AG09309 (cell line): ENCODE measurements at places on chromosomes 7 and 10.

GRCh38 chr10:12655940-12656339, 306.6 kb downstream of the CAMK1D start:
- no peak for DNase-seq

DNA sequence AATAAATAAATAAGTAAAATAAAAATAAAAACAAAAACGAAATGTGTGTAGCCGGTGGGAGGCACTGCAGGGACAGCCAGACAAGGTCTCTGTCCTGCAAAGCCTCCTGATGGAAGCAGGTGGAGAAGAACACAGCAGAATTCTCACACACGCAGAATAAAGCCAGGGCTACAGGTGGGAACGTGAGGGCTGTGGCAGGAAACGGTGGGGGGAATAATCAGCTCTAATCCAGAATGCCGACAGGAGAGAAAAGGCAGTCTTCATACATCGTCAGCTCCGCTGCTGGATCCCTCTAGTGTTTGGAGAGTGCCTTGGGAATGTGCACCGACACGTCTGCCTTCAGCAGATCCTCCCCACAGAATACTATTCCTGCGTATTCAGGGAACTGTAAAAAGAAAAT, 6.8 kb upstream of the SNX8 start:
- no peak for DNase-seq

GRCh38 chr10:11636697-11637303, 25.4 kb upstream of the USP6NL start:
- no peak for DNase-seq

GRCh38 chr7:38846280-38846679, 62.7 kb downstream of the VPS41 start:
- no peak for DNase-seq

DNA sequence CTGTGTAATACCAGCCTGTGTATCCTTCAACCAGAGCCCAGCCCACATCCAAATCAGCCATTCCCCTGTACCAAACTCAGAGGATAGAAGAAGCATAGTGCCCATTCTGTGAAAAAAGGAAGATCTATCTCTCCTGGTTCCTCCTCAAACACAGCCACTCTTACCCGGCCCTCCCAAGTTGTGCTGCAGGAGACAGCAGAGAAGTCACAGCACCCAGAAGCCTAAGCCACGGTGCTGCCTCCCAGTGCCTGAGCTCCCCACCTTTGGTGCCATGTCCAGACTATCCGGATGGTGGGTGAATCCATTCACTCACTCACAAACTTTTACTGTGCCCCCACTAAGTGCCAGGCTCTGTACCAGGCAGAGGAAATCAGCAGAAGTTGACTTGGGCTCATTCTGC, 166.0 kb upstream of the ZMIZ1 start:
- DNase-seq: no peak

- DNase-seq: no peak
Measured at GRCh38 chr7:31786326-31786725, 99.3 kb downstream of the PPP1R17 start.

DNA sequence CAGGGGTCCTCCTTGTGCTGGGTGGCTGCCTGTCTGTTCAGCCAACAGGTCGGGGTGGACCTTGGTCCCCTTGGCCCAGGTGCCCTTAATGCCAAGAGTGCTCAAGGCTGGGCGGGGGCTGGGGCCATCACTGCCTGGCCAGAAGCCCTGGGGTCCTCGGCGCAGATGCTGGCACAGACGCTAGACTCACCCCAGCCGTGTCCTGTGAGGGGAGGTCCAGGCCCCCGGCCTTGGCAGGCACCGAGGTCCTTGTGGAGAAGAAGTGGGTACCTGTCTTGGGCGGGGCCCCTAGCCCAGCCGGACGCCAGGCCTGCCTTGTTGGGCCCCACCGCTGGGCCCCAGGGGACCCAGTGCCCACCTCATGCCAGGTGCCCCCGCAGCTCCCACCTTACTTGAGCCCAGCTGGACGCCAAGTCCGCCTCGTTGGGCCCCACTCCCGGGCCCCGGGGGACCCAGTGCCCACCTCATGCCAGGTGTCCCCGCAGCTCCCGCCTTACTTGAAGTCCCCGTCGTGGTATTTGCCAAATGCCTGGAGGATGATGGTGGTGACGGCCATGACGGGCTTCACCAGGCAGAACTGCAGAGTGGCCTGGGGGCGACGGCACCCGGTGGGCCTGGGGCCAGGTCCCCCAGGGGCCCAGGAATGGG, 6.5 kb downstream of the TMEM184A start:
- no peak for DNase-seq

DNA sequence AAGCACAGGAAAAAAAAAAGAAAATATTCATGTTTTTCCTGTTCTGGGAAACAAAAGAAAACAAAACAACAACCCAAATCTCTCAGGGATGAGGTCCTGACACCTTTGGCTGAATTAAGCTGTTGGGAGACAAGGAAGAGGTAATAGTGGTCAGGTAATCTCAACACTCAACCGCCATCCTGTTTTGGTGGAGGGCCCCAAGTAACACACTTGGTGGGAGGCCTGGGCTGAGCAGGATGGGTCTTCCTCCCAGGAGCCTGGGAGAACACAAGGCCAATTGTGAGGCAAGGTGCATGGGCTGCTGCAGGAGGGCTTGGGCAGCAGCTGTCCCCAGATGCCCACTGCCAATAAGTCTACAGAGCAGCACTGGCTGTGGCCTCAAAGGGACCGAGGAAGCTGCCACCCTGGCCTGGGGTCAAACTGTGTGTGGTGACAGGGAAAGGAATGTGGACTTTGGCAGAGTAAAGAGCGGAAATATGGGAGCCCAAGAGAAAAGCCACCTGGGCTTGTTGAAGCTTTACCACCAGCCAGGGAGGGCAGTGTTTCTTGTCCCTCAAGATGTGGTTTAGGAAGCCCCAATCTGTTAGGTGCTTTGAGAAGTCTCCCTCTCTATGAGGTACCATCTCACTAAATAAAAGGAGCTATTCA, 93.5 kb upstream of the SLC25A13 start:
- no peak for DNase-seq

GRCh38 chr10:116133634-116134033, 139.4 kb downstream of the GFRA1 start:
- no peak for DNase-seq

DNA sequence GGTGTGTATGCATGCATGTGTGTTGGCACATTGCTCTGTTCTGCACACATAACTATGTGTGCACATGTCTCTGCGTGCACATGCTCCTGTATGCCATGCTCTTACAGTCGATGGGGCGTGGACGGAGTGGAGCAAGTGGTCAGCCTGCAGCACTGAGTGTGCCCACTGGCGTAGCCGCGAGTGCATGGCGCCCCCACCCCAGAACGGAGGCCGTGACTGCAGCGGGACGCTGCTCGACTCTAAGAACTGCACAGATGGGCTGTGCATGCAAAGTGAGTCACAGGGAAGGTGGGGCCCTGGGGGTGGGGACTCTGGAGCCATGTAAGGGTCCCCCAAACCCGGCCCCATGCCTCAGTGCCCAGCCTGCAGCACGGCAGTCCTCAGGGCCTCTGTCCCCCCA, 30.6 kb upstream of the SLC29A3 start:
- no peak for DNase-seq

- DNase-seq: no peak
Measured at GRCh38 chr10:133388236-133388972, 5.6 kb upstream of the MTG1 start.

- DNase-seq: no peak
Measured at GRCh38 chr7:98674881-98675280, 57.8 kb downstream of the NPTX2 start.

DNA sequence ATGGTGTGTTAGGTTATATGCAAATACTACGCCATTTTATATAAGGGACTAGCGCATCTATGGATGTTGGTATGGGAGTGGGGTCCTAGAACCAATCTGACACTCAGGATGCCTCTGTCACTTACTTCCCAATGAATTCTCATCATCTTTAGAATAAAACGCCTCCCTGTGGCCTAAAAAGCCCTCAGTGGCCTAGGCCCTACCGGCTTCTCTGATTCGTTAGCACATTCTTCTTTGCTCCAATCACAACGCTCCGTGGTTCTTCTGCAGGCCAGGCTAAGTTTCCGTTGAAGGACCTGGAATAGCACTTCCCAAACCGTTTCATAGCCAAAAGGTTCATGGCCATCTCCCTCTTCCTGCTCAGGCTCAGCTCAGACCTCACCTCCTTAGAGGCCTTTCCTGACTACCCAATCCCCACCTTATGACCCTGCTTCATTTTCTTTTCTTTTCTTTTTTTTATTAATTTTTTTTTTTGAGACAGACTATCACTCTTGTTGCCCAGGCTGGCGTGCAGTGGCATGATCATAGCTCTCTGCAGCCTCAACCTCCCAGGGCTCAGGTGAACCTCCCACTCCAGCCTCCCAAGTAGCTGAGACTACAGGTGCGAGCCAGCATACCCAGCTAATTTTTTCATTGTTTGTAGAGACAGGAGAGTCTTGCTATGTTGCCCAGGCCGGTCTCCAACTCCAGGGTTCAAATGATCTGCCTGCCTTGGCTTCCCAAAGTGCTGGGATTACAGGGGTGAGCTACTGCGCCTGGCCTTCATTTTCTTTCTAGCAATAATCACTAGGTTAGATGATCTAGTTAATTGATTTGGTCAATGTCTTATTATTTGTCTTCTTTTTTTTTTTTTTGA, 24.5 kb upstream of the YWHAG start:
- no peak for DNase-seq

GRCh38 chr10:131024259-131025131, 287.0 kb downstream of the TCERG1L start:
- no peak for DNase-seq

- DNase-seq: no peak
Measured at GRCh38 chr7:113784316-113784715, 134.5 kb downstream of the PPP1R3A start.

- DNase-seq: no peak
Measured at GRCh38 chr7:36208426-36208825, 55.4 kb downstream of the EEPD1 start.

DNA sequence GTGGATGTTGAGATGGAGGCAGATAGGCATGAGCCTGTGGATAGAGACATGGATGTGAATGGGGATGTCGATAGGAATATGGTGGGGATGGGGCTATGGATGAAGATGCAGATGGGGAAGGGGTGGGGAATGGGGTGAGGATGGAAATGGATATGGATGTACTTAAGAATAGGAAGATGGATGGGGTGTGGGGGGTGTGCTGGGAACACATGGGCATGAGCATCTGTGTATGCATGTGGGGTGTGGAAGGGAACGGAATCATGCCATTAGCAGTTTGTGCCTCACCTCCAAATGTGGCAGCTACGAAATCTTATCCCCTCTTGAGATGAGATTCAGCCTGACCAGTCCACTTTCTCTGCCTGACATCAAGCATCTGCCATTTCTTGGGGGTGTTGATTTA, 359.5 kb upstream of the MGMT start:
- DNase-seq: no peak

- DNase-seq: no peak
Measured at GRCh38 chr10:58981846-58982245, 194.6 kb upstream of the PHYHIPL start.

GRCh38 chr10:3068968-3069737, 1.8 kb downstream of the PFKP start:
- no peak for DNase-seq

DNA sequence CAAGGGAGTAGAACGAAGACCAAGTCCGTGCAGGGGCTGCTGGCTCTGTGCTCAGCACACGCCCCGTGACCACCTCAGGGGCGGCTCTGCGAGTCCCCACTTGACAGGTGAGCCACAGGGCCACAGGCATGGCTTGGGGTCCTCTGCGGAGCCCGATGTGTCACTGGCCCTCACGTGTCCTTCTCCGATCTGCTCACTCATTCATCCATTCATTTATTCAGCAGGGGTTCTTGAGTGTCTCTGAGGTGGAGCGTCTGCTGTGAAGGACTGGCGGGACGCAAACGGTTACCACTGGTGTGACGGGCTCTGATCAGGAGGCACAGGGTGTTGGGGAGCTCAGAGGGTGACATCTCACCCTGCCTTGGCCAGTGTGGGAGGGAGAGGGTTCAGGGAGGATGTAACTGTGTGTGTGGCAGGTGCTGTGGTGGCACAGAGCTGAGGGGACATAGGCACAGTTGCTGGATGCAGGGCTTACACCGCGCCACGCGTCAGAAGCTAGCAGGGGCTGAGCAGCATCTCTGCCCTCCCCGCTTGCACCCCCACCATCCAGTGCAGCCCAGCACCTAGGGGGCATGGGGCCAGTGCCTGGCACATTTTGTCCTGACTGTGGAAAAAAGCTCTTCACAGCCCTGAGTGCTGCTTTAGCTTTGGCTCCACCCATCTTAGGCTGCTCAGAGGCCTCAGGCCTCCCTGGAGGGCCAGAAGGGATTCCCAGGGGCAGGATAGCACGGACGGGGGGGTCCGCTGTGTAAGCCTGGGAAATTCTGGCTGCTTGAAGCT, 116.8 kb downstream of the LHPP start:
- DNase-seq: no peak

- DNase-seq: no peak
Measured at GRCh38 chr7:49639808-49640207, 133.6 kb upstream of the VWC2 start.

- DNase-seq: no peak
Measured at GRCh38 chr10:43120929-43121314, 17.3 kb upstream of the CSGALNACT2 start.

DNA sequence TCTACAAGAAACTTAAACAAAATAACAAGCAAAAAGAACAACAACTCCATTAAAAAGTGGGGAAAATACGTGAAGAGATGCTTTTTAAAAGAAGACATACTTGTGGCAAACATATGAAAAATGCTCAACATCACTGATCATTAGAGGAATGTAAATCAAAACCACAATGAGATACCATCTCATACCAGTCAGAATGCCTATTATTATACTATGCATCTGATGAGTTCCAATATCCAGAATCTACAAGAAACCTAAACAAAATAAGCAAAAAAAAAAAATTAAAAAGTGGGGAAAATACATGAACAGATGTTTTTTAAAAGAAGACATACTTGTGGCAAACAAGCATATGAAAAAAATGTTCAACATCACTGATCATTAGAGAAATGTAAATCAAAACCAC, 29.6 kb upstream of the AKR1C3 start:
- no peak for DNase-seq

DNA sequence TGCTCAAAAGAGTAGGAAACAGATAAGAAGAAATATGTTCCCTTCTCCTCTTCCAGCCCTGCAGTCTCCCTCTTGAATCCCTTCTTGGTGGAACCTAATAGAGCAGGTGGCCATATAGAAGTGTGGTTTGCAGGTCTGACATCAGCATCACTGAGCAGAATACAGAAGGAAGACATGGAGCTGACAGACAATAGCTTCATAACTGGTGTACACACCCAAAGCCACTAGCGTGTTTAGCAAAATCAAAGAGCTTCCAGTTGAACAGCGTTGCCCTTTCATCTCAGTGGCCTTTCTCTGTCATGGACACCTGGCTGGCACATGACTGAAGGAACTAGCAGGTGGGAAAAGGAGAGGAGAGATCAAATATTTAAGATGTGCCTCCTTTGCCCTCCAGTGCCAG, 245.5 kb downstream of the BAMBI start:
- DNase-seq: no peak

DNA sequence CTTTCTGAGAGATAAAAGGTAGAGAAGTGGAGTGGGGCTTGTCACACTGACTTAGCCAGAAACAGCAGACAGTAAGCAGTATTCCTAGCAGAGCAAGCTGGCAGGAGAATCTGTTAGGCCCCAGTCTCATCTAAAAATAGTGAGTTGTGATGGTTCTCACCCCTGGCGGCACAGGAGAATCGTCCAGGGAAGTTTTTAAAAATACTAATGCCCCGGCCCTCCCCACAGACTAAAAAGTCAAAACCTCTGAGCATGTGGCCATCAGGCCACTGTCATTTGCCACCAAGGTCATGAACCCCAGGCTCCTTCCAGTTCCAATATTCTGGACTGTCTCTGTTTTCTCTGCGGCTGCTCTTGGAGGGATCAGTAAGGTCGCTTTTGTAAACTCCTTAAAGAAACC, 34.0 kb downstream of the LYZL1 start:
- no peak for DNase-seq

- DNase-seq: no peak
Measured at GRCh38 chr7:108247614-108248013, 117.5 kb upstream of the LAMB4 start.
